ENCODE measurements at places on chromosomes 11 and 22.

GRCh38 chr22:25399649-25400151, 164.8 kb upstream of the GRK3 start:
- DNase-seq: no peak

DNA sequence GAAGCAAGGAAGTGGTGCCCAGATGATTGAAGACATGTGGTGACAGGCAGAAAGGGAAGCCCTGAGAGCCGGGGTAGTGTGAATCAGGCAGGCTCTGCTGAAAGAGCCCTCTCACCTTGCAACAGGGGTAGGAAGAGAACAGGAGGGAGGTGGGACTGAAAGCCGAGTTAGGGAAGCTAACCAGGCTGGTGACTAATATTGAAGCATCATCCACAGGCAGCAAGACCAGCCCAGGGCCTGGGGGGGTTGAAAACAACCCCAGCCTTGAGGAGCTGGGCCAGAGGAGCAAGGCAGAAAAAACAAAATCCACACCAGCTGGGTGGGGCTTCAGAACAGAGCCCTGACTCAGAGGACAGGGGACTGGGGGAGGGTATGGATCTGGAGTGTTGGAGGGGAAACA, 35.0 kb upstream of the CRTAM start:
- no peak for DNase-seq

DNA sequence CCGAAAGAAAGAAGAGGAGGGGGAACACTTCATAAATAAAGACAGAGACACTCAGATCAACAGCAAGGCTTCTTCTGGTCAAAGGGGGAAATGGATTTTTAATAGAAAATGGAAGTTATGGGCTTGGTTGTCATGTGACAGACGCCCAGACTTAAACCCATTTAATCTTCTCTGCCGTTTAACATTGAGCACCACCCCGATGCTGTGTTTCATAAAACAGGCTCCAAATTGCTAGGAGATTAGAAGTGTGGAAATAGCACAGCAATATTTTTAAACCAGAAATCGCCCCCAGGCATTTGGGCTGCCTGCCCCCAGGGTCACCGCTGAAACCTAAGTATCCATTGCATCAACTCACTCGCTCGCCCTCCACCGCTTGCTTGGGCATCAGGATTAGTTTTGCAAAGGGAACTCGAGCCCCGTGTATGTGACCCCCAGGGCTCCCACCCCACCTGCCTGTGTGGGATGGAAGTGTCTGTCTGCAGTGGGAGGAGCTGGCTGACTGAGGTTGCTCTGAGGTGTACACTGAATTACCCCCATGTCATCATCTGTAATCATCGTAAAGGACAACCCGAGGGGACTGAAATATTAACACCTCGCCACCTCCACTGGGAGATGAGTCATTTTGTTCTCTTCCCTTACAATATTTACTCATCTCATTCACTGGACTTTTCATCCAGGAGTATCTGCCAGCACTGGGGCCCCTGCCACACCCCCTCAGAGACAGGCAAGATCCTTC, 10.7 kb downstream of the DSCAML1 start:
- no peak for DNase-seq

DNA sequence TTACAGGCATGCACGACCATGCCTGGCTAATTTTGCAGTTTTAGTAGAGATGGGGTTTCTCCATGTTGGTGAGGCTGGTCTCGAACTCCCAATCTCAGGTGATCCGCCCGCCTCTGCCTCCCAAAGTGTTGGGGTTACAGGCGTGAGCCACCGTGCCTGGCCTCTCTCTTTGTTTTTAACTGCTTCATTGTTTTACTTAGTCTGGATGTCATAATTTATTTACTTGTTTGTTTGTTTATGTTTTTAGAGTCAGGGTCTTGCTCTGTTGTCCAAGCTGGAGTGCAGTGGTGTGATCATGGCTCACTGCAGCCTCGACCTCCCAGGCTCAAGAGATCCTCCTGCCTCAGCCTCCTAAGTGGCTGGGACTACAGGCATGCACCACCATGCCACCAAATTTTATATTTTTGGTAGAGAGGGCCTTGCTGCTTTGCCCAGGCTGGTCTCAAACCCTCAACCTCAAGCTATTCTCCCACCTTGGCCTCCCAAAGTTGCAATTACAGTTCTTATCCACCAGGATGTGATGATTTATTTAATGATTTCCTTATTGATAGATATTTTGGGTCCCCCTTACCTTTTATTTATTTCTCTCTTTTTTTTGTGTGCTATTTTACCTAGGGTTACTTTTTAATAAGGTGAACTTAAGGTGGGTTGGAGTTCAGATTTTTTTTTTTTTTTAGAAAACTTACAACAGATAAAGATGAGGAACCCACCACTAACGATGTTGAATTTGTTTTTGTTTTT, 52.6 kb upstream of the ADA2 start:
- no peak for DNase-seq

GRCh38 chr11:2096919-2097301, 42.3 kb downstream of the IGF2 start:
- DNase-seq: peak; percentile 16

GRCh38 chr11:32154275-32154674, 63.4 kb downstream of the RCN1 start:
- no peak for DNase-seq

- DNase-seq: no peak
Measured at GRCh38 chr11:959027-959426, 33.4 kb downstream of the AP2A2 start.

DNA sequence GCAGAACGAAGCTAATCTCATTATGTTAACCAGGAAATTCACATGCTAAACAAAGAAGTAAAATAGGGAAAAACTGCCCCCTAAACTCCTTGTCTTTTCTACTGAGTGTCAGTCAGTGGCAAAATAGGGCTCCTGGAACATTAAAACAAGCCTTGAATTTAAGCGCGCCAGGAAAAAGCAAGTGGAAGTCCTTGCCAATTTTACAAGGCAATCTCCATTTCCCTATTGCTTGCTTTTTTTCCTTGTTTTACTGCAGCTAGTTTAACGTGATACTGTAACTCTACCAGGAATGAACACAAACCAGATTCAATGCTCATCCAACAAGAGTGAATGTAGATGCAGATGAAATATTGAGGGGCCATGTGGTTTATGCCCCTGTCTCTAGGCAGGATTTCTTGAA, 28.1 kb upstream of the KIRREL3 start:
- no peak for DNase-seq

- DNase-seq: no peak
Measured at GRCh38 chr11:5815534-5815933, 6.8 kb downstream of the OR52N2 start.

- no peak for DNase-seq
Measured at GRCh38 chr11:115488945-115489344, 15.3 kb downstream of the CADM1 start.

DNA sequence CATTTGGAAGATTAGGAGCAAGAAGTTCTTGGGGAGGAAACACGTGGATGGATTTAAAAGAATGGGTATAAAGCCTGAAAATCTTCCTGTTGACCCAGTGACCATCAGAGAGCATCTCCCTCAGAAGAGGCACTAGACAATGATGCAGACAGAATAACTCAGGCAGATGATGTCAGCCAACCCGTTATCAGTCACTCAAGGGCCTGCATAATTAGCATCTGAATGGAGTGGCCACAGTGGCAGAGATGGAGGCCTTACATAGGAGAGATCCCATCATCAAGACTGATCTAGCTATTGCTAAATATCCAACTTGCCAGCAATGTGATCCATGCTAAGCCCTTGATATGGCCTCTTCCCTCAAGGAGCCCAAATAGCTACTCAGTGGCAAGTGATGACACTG, 70.7 kb upstream of the CD82 start:
- no peak for DNase-seq

- DNase-seq: peak; percentile 68
Measured at GRCh38 chr22:24247564-24248344, 2.9 kb upstream of the GGT5 start.

DNA sequence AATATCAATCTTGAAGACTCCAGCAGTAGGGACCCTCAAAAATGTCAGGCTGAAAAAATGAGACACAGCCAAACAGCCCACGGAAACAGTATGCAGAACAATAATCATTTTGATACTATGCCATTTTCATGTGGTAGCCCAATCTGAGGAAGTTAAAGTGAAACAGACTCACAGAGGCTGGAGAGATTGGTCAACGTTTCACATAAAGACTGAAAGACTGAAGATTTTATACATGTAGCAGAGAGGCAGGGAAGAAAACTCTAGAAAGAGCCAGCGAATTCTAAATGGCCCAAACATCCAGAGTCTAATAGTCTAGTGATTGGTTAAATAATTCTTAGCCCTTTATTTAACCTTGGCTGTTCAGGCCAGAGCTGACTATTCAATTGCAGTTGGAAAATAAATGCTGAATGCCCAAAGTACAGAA, 49.4 kb downstream of the MAML2 start:
- DNase-seq: no peak

- DNase-seq: no peak
Measured at GRCh38 chr22:28904211-28904896, 21.0 kb downstream of the ZNRF3 start.

DNA sequence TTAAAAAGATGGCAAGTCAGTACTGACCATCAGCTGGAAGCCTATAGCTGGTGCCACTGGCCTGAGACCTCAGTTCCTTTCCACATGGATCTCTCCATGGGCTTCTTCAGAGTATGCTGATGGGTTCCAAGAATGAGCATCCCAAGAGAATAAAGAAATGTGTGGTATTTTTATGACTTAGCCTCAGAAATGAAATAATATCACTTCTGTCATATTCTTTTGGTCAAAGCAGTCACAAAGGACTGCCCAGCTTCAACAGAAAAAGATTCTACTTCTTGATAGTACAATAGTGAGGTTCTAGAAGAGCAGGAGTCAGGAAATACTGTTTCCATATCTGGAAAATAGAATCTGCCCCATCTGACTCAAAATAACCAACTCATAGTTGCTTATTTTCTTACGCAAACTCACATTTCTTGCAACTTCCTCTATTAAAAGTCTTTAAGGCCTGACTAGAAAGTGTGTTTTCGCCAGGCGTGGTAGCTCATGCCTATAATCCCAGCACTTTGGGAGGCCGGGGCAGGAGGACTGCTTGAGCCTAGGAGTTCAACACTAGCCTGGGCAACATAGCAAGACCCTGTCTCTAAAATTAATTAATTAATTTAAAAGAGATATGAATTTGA, 116.9 kb downstream of the SIK3 start:
- no peak for DNase-seq

- no peak for DNase-seq
Measured at GRCh38 chr11:3093281-3094191, 36.3 kb upstream of the CARS1 start.

Measured in dorsolateral prefrontal cortex (tissue), 122 donors.